ENCODE measurements at places on chromosomes 6 and 20.

GRCh38 chr6:156618600-156619205, 158.5 kb upstream of the ARID1B start:
- DNase-seq, result no peak

DNA sequence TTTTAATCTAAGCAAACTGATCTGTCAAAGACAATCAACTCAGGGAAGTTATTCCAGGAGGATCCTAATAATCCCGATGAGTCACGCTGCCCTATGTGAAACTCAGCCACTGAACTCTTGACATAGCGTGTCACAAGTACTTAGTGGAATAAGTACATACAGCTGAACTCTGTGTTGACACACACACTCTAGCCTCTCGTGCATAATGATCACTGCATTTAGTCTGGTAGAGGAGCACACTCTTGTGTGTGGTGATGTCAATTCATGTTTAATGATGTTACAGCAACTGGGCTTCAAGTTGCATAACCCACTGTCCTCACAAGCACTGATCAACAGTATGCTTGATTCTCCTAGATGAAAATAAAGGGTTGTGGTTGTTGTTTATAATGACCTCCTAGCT, 148.3 kb downstream of the HACE1 start:
- DNase-seq, result no peak

GRCh38 chr6:158085261-158086053, 82.6 kb downstream of the SERAC1 start:
- DNase-seq, result no peak

DNA sequence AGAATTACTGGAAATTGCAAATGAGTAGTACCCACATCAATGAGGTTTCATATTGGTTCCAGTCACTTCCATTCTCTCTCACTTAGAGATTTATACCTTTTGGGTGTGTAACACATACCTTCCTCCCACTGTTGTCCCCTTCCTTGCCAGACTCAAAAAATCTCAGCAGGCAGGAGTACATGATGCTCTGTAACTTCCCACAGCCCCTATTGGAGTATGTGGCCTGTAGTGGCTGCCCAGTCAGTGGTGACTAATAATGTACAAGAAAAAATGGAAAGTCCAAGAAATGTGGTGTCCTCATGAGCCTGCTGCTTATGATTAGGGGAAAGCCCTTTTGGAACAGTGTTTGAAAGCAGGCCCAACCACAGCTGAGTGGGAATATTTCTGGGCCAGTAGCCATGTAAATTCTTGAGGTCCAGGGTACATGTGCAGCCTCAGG, 312.0 kb downstream of the ZFAND3 start:
- DNase-seq, result no peak

DNA sequence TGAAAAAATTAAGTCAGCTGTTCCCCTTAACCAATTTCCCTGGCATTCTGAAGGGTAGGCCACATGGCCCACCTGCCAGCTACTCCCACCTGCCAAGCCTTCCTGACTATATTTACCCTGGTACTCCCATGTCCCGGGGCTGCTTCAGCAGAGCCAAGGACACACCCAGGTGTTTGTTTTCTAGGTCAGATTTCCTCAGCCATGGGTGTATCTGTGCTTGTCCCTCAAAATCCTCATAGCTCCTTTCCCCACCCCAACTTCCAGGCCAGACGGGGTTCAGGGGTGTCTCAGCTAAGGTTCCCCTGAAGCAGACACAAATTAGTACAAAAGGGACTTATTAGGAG, 139.4 kb upstream of the CDYL start:
- DNase-seq, result no peak

DNA sequence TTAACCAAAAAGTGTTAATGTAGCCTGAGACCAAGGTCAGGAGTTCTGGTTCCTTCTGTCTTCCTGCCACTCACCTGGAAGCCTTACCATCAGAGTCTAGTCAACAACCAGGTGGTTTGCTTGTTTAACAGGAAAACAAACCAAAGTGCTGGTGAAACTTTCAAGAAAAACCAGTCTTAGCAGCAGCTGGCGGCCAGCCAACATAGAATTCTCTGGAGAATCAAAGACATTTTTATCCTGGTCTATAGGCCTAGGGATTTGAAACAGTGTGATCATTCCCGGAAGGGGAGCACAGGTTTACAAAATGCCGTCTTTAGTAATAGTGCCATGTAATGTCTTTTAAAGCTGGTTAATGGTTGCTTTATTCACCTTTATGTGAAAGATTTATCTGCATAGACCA, 146.6 kb upstream of the AKIRIN2 start:
- no peak for DNase-seq

GRCh38 chr6:70253923-70254322, 49.0 kb downstream of the COL9A1 start:
- no peak for DNase-seq

- DNase-seq, result no peak
Measured at GRCh38 chr20:9985773-9986172, 49.0 kb upstream of the ANKEF1 start.

GRCh38 chr6:156917213-156917612, 140.0 kb downstream of the ARID1B start:
- DNase-seq, result no peak

- DNase-seq, result peak; percentile 22
Measured at GRCh38 chr6:28543651-28544610, 18.2 kb downstream of the GPX5 start.

- DNase-seq, result no peak
Measured at GRCh38 chr20:57941604-57942381, 232.0 kb upstream of the PMEPA1 start.

- DNase-seq, result no peak
Measured at GRCh38 chr6:131419702-131420101, 153.3 kb upstream of the ARG1 start.

GRCh38 chr6:15369838-15370237, 124.0 kb downstream of the JARID2 start:
- DNase-seq, result no peak

GRCh38 chr6:141403103-141403502, 729.6 kb upstream of the GJE1 start:
- no peak for DNase-seq

DNA sequence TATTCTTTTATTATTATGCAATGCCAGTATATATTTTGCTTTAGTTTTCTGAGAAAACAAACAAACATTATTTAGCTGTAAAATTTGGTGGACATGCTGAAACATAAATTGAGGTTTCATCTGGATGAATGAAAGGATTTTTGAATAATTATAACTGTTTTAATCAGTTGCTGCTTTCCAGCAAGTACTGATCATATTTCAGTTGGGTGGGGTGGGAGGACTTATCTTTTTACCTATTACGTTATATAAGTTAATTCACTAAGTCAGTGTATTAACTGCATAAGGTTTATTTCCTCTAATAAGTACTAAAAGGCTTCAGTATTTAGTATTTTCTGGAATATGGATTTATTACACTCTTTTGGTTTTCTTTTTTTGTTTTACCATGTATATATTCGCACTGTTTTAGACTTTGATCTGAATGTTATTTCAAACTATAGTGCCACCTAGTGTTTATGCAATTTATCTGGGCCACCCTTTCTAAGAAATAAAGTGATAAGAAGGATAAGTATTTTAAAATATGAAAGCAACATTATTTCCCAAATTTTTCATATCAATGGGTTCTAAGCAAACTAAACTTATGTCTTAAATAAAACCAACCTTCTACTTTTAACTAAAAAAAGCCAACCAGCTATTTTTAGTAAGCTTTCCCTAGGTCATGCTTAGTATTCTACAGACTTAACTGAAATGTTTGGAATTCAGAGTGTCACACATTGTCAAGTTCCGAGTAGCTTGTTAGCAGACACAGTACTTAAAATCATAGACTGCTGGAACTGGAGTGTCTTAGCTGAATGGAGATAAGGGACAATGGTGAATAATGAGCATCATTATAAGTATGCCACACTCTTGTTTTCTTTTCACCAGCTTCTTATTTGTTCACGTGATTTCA, 105.4 kb upstream of the MCHR2 start:
- no peak for DNase-seq

GRCh38 chr20:1879934-1880333, 15.3 kb upstream of the SIRPA start:
- no peak for DNase-seq

GRCh38 chr6:54262499-54262898, 45.7 kb upstream of the TINAG start:
- DNase-seq, result no peak

GRCh38 chr20:46767127-46767761, 57.8 kb downstream of the SLC2A10 start:
- no peak for DNase-seq

DNA sequence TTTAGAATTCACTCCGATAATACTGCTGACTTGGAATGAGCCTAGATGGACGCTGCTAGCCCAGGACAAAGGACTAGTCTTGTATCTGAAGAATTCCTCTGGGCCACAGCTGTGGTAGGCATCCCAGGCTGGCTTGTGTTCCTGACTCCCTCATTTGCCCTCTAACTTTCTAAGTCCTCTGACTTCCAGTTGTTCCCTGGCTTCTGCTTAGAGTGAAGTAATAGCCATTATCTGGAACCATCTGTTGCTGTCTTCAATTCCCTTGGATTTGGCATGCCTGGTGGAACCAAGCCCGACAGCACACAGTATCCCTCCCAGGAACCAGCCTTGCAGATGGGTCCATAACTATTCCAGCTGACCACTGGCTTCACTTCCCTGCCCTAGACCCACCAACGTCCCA, 376.0 kb downstream of the SYNE1 start:
- no peak for DNase-seq

- no peak for DNase-seq
Measured at GRCh38 chr6:103505155-103505518, 1354.6 kb downstream of the HACE1 start.

DNA sequence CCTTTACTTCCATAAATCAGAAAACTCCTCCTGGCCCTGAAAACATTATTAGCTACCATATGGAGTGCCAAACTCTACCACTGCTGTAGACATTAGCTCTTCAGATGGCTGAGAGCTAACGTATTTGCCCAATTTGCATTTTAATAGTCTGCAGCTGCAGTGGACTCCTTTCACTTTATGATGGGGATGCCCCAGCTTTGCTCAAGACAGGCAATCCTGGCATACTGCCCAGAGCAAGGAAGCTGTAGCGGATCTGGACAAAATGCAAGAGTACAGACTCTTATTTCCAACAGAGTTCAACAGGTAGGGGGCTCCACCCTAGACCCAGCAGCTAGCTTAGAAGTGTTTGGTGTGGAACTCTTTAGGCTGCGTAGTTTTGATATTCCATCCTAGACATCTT, 246.7 kb downstream of the FOXC1 start:
- DNase-seq, result no peak

GRCh38 chr6:37862992-37863391, 43.5 kb downstream of the ZFAND3 start:
- no peak for DNase-seq

GRCh38 chr20:14948416-14948815, 611.0 kb upstream of the FLRT3 start:
- DNase-seq, result no peak

GRCh38 chr6:144675231-144675861, 390.2 kb downstream of the UTRN start:
- no peak for DNase-seq

- DNase-seq, result peak; percentile 24
Measured at GRCh38 chr20:33076662-33077372, 2.6 kb upstream of the BPIFB4 start.

- DNase-seq, result no peak
Measured at GRCh38 chr6:82617648-82618047, 254.0 kb downstream of the TPBG start.

GRCh38 chr6:47897247-47897646, 115.4 kb downstream of the OPN5 start:
- DNase-seq, result no peak

GRCh38 chr20:32391003-32391402, 32.9 kb downstream of the ASXL1 start:
- DNase-seq, result no peak

GRCh38 chr6:22756365-22756764, 187.0 kb downstream of the HDGFL1 start:
- no peak for DNase-seq

DNA sequence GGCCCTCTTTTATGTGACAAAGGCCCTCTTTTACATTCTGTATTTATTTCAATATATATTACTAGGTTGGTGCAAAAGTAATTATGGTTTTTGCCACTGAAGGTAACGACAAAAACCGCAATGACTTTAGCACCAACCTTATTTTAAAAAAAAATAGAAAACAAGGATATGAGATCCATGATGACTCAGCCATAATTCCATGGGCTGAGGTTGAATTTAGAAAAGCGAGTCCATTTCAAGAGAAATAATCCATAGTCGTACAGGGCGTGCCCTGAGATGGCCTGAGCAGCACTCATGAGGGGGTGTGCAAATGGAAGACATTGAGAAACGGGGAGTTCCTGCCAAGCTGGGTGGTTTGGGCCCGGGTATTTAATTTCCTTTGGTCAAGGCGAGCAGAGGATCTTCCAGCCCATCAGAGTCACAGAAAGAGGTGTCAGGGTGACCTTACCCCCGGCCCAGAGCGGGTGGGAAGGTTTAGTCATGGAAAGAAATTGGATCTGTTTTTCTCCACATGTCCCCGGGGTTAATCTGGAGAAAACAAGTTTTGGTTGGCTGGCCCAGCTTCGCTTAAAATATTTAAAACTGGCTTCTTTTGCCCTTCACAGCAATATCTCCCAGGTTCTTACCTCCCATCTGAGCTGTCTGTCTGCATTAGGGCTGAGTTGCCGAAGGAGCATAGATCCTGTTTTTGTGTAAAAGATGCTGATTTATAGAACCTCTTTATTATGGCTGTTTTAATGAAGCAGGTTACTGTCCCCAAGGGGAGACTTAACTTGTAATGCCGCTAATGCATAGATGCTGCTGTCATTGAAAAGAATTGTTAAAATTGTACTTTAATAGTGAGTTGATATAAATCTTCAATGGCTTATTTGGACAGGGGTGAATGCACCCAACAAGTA, 255.6 kb downstream of the PREX1 start:
- DNase-seq, result no peak

DNA sequence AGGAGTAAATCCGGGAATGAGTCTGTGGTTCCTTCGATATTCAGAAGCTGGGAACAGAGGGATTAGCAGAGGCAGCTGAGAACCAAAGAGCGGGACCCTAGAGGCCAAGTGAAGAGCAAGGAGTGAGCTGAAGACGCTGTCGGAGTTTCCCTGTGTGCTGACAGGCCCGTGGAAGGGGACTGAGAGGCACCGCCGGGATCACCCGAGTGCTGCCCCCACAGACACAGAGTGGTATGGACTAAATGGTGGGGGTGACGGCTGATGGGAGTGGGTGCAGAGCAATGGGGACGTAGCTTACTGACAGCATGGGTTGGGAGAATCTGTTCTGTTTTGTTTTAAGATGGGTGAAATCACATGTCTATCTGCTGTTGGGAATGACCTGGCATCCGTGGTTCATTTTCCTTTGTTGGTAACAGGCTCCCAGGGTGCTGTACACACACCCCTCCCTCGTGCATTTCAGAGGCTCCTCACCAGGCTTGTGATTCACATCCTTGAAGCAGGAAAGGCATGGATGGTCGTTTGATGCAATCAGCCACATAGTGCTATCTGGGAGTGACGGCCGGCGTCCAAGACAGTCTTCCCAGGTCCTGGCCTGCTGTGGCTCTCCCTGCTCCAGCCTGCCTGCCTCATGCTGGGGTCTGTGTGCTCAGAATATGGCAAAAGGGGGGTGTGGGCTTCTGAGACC, 97.4 kb downstream of the THBS2 start:
- DNase-seq, result no peak

Measured in GDM1 (cell line).